ENCODE measurements at places on chromosomes 1 and 21.

GRCh38 chr1:246267896-246268295 is 239.2 kb downstream of the SMYD3 start:
- DNase-seq: no peak

- DNase-seq: no peak
Measured at GRCh38 chr1:39474810-39475209, 16.6 kb upstream of the BMP8A start.

DNA sequence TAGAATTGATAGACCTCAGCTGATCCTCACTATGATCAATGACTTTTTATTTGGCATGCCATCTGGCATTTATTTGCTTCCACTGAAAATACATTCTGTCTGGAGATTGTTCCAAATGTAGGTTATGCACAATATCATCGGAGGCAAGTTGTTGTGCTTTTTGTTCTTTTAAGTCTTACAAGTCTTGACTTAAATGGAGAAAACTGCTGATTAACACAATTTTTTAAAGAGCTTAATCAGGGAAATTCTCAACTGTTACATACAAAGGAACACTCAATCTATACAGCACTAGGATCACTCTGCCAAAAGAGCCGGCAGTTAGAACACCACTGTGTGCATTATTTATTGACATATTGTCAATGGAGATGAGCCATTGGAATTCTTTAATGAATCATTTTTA is 19.2 kb downstream of the CYYR1 start:
- DNase-seq: no peak

DNA sequence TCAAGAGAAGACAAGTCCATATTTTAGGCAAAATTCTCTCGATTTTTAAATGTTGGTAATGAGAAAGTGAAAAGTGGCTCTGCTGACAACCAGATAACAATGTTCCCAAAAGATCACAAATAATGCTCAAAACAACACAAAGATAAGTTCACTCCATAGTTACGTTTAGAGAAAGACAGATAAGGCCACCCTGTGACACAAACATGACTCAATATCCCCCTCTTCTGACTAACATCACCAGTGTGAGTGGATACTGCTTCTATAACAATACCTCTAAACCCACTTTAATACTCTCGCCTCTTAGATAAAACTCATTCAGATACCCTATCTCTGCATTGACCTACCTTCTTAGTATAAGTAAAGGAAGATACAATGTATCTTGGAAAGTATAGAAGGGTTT is 51.2 kb upstream of the RGS7 start:
- DNase-seq: no peak

- peak; percentile 68 for DNase-seq
Measured at GRCh38 chr1:114216431-114217173, 62.9 kb upstream of the SYT6 start.

DNA sequence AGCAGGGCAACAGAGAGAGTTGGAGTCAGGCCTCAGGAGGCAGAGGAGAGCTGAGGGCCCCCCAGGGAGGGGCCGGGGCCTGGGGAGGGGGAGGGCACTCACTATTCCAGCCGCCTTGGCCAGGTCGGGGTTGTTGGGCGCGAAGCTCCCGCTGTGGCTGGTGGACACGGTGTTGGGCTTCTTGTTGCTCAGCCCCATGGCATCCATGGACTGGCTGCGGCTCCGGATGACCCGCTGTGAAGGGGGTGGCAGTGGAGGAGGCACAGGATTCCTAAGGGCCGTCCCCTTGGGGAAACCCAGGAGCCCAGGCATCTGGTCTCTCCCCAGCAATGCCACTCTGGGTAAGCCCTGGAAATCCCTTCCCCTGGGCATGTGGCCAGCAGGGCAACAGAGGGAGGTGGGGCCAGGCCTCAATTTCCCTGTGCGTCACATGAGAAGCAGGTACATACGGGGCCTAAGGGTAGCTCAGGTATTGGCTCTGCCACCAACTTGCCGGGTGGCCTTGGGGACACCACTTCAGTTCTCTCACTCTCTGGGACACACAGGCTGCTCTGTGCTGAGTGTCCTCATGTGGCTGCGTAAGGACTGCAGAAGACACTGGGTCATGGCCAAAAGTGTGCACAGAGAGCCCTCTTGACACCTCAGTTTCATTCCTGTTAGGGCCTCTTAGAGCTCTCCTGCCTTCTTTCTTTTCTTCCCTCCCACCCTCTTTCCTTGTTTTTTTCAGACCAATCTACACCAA is 63.0 kb downstream of the RAP1GAP start:
- no peak for DNase-seq

DNA sequence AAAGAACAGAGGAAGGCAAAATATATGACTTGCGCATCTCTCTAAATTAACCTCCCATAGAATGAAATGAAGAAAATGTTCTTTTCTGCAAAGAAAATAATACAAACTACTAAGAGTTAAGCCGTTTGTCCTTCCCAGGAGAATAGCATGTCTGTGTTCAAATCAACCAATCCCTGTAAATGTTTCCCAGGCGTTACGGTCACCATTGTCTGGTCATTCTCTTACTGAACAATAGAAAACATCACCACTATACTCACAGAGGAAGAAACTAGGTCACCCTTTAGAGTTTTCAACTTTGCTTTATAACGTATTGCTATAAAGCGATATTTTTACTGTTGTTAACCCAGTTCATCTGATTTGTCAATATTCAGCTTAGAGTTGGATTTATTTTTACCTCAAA is 34.1 kb downstream of the COL11A1 start:
- no peak for DNase-seq

DNA sequence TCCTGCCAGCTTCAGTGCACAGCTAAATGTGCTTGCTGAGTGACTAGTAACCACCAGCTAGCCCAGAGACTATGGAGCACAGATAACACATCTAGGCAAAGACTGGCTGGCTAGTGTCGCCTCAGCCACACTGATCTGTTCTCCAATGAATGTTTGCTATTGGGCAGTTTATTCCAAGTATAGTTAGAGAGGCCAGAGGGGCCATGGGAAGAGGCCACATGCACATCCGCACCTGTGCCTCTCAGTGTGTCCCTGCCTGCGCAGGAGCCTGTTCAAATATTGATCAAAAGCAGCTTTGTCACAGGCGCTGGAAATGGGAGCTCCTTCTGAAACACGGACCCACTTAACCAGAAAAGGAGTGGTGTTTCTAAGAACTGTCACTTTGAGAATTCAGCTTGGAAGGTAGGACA is 51.3 kb upstream of the ATP1A1 start:
- DNase-seq: no peak

GRCh38 chr1:7588457-7588827 is 182.7 kb upstream of the VAMP3 start:
- no peak for DNase-seq
